ENCODE measurements at places on chromosomes 6 and 20.

- no peak for DNase-seq
These were observed 1131.3 kb upstream of the MAP3K7 start for GRCh38 chr6:91718198-91718597.

- no peak for DNase-seq
These were observed 24.8 kb downstream of the VIP start for GRCh38 chr6:152775428-152775827.

DNA sequence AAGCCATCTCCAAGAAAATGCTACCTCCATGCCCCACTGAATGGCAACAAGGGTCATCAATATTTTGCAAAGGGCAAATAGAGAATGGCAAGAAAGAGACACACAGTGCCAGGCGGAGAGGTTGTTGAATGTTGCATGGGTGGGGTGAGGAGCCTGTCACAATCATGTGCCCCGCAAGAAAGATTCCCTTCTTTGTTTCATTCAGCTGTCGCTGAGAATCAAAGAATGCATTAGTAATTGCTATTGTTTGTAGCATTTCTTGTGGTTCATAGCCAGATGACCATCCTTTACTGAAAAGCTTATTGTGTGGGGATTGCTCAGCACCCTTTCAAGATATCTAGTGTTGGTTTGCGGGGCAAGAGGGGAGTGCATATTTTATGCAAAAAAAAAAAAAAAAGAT lies 166.5 kb upstream of the QKI start:
- no peak for DNase-seq

DNA sequence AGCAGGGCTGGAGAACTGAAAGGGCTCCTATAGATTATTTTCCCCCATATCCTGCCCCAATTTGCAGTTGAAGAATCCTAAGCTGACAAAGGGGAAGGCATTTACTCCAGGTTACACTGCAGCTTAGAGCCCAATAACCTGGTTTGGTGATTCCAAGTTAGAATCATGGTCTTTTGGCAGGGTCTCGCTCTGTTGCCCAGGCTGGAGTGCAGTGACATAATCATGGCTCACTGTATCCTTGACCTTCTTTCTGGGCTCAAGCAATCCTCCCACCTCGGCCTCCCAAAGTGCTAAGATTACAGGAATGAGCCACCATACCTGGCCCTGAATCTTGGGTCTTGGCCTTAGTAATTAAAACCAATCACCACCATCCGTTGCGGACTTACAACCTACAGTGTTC lies 1.0 kb upstream of the MMP9 start:
- DNase-seq = no peak

DNA sequence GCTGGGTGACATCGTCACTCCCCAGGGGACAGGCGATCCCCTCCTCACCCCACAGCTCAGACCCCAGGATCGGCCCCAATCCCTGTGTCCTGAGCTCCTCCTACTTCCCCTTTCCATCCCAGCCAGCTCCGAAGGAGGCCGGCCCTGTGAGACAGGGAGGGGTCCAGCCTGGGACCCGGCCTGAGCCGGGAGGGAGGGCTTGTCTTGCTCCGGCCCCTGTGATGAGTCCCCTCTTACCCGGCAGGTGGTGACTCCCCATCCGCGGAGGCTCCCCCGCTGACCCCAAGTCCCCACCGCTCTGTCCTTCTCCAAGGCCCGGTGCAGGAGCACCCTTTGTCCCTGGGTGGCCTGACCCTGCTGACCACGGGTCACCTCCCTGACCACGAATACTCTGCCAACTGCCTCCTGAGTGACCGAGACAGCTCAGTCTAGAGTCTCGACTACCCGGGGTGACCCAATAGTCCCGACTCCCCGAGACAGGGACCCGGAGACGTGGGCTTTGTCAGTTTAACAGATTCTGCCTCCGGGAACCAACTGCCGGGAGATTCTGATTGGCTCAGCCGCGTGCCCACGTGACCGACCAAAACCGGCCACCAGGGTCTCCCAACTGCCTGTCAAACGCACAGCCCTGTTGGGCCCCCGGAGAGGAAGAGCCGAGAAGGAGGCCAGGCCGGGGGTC lies 187.4 kb upstream of the PROKR2 start:
- DNase-seq = no peak

DNA sequence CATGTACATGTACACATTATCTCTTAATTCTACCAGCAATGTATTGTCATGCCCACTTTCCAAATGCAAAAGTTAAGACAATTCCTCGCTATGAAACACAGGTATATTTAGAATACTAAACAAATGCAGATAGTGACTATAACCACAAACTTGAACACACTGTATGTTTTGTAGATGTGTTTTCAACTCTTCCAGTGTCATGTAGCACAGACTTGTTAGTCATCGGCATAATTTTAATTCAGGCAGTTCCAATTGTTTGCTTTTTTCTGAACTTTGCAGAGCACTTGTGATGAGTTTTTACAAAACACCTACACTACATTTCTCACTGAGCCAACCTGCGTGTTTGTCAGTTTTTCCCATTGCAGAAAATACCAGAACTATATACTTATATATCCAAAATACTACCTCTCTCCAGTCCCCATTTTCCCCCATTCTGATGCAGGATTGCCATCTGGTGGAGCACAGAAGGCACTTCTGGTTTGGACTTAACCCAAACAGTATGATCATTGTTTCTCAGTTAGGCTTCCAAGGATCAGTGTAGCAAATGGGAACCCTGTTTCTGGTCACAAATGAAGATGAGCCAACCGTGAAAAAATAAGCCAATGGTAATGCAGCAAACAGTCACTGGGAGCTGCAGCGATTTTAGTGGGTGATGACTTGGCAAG lies 143.4 kb downstream of the ADGRB3 start:
- no peak for DNase-seq

DNA sequence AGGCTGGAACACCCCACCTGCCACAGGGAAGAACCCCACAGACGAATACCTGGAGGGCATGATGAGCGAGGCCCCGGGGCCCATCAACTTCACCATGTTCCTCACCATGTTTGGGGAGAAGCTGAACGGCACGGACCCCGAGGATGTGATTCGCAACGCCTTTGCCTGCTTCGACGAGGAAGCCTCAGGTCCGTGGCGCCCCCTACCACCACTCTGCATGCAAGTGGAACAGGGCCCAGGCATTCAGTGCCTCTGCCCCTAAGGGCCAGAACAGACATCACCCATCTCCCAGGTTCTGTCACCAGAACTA lies 6.6 kb downstream of the MYL9 start:
- no peak for DNase-seq

All from CD4-positive, alpha-beta T cell treated with Interleukin-2 at 100 ng/mL for 4 hours (primary cell).